ENCODE measurements at places on chromosomes 12 and 14. TPM values are rescaled to one million over a fixed set of nuclear protein-coding genes. Genes with fewer than 3 reads are reported as not detected.

DNA sequence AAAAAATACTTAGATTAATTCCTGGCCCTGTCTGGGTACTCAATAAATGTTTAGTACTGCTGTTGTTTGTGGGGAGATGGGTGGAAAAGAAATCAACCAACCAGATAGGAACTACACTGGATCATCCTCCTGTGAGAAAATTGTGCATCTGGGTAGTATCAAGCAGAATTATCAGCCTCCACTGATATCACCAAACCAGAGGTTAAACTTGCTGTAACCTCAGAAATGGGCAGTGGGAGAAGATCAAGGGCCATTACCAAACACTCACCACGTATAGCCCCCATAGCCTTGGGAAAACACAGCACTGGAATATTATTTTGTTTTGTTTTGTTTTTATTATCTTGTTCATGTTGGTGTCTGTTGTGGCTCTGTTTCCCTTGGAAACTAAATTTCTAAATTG is 19.7 kb downstream of the VEZT start:
- no peak for ATAC-seq

DNA sequence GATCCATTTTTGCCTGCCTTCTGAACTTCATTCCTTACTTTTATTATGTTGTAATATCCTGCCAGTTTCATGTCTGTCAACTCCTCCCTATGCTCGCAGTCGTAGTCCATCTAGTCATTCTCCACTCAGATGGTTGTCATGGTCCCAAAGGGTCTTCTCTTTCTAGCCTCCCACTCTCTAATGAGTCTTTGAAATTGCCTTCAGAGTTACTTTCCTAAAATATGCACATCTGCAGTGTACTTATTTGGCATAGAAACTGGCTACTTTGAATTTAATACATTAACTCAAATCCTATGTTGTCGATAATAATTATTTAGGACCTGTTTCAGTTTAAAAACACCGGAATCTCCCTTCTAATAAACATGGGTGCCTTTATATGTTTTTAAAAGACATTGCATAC is 101.0 kb downstream of the PDE3A start:
- no peak for ATAC-seq

DNA sequence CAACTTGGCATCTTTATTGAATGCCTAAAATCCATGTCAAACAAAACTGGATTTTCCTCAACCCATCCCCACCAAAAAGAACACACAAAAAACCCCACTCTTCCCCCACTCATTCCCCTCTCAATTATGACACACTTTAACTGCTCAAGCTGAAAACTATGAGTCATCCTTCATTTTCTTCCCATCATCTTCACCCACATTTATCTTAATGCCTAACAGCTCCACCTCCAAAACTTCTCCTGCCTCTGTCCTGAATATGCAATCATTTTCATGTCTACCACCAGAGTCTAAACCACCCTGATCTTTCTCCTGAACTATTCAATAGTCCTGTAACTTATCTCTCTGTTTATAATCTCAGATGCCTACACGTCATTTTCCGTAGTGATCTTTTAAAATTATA is 239.7 kb downstream of the BCAT1 start:
- no peak for ATAC-seq

DNA sequence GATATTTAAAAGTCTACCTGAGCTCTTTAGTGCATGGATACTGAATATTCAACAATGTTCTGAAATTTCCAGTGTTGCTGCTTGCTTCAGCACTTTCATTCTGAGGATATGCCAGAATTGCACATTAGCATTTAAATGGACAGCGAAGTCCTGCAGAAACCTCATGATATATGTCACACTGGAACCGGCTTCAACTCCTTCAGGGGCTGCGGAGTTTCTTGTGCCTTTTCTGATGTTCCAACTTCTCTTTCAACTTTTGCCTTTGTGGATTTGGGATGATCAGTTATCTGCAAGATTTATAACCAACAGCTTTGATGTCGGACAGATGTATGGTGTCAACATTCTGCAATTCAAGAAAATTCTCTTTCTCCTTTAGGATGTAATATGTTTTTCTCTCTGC is 142.5 kb upstream of the LMNTD1 start:
- peak; percentile 74 for ATAC-seq

- ATAC-seq = no peak
Measured at GRCh38 chr12:89883630-89884389, 175.2 kb upstream of the ATP2B1 start.

GRCh38 chr12:77754086-77754485 is 76.6 kb upstream of the NAV3 start:
- no peak for ATAC-seq

DNA sequence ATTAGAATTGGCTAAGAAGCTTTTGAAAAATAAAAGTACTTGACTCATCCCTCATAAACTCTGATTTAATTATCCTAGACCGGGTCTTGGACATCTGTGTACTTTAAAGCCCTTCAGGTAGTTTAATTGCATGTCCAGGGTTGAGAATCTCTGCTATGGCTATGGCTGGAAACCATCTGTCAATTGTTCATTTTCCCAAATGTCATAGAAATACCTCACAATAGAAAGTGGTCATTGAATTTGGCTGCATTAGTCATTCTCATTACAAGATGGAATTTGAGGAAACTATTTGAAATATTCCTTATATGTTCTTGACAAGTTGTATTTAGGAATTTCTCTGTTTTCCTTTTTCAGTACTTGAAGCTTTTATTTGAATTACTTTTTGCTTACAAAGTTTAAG is 111.3 kb downstream of the TSHR start:
- ATAC-seq = no peak

DNA sequence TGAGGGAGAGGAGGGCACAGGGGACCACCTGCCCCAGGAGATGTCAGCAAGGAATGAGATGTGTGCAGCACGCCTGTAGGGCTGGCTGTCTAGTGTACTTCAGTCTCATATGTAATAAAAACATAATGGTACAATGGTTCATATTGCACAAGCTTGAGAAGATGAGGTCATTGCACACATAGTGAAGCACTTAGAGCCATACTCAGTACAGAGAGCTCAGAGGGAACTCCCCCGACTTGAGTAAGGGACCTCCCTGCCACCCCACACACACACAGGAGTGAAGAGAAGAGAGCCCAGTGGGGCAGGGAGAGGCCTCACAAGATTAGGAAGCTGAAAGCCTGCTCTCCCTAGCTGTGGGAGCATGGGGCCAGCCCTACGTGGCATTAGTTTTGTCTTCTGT is 61.5 kb downstream of the SLC6A12 start:
- no peak for ATAC-seq

GRCh38 chr12:120546050-120546386 is 11.9 kb downstream of the RNF10 start:
- ATAC-seq = no peak

DNA sequence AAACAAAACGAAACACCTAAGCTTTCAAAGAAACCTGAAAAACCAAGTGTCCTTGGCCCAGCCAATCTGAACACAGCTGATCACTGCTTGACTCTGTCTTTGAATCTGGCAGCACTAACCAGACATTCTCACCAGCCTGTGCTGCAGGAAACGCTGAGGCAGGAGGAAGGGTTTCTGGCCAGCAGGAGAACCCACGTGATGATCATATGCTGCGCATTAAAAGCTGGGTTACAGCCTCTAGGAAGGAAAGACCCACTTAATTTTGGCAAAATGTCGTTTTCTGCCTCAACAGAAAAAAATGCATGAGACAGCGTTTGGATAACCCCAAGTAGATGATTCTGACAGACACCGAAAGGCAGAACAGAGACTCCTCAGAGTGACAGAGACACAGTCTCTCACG is 9.8 kb downstream of the APPL2 start:
- no peak for ATAC-seq

GRCh38 chr12:48966177-48966895 is 5.2 kb downstream of the WNT10B start:
- no peak for ATAC-seq

DNA sequence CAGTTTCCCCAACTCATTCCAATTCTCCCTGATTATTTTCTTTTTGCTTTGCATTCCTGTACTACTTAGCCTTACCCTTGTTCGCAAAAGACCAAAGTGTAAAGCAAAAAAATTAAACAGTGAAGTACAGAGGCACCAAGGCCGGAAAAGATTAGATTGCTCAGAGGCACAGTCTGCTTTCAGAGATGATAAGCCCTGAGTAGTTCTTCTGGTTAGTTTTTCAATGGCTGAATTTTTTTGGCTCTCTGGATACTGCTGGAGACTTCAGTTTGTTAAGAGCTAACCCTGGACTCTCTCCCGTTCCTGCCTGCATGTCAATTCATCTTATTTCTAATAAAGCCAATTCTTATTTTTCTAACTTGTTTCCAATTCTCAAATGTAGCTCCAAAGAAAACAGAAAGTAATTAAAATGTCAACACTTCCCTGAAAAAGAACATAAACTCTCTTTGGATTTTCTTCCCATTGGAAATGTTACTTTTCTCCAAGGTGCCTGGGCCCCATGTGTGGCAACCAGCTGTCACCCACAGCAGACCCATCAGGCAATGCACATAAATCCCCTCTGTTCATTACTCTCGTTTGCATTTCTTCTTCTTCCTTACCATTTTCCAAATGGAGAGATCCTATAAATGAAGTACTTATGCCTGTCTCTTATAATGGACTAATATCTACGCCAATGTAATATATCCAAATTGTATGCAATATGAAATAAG is 142.8 kb downstream of the BTG1 start:
- no peak for ATAC-seq

GRCh38 chr12:113835896-113836295 is 130.2 kb downstream of the RBM19 start:
- no peak for ATAC-seq

DNA sequence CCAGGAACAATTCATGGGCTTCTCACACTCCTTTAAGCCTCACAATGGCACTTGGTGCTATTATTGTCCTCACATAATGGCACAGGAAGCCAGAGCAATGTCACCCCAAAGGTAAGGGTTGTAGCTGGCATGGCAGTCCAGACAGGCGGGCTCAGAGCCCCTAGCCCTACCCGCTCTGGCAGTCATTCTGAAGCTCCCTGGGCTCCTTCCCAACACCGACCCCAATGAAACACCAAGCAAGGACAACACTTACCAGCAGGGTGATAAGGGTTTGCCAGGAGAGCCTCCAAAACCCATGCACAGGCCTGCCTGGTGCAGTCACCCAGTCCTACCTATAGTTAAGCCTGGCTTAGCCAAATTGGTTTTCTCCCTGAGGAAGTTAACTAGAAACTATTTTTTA is 30.8 kb downstream of the MAX start:
- no peak for ATAC-seq

- ATAC-seq = peak; percentile 98
Measured at GRCh38 chr12:55068416-55069010, 48.7 kb downstream of the NEUROD4 start.

- peak; percentile 8 for ATAC-seq
Measured at GRCh38 chr12:131929581-131930456, 743 bp downstream of the PUS1 start.

- ATAC-seq = no peak
Measured at GRCh38 chr12:117298648-117299225, 62.7 kb downstream of the NOS1 start.

- ATAC-seq = no peak
Measured at GRCh38 chr12:131407221-131408035, 303.5 kb upstream of the SFSWAP start.

GRCh38 chr12:98738002-98738401 is 92.9 kb downstream of the APAF1 start:
- ATAC-seq = no peak

DNA sequence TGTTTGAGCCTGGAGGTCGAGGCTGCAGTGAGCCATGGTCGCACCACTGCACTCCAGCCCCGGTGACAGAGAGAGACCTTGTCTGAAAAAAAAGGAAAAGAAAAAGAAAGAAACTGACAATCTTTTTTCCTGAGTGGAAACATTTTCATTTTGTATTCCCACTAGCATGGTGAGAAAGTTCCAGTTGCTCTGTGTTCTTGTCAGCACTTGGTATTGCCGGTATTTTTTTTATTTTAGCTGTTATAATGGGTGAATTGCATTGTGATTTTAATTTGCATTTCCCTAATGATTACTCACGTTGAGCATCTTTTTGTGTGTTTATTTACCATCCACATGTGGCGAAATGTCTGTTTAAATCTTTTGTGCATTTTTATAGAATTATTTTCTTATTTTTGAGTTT is 25.6 kb downstream of the GLT8D2 start:
- no peak for ATAC-seq

DNA sequence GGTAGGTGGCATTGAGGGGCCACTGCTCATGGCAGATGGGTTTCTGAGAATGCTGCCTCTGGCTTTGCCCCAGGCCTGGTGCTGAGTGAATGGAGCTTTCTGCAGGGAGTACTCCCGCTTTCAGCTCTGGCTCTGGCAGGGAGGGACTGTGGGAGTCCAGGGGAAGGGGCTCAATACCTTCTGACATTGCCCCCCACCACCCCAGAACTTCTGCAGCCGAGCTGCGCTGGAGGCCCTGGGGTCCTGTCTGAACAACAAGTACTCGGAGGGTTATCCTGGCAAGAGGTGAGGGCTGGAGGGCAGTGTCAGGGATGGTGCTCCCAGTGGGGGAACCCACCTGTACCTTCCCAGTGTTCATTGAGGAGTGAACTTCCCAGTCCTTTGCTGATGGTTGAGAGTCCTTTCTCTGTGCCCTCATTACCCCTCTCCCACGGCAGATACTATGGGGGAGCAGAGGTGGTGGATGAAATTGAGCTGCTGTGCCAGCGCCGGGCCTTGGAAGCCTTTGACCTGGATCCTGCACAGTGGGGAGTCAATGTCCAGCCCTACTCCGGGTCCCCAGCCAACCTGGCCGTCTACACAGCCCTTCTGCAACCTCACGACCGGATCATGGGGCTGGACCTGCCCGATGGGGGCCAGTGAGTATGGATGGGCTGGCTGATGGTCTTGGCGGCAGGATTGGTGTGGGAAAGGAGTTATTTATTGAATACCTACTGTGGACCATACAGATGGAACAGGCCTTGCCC is 1.9 kb downstream of the SHMT2 start:
- no peak for ATAC-seq

DNA sequence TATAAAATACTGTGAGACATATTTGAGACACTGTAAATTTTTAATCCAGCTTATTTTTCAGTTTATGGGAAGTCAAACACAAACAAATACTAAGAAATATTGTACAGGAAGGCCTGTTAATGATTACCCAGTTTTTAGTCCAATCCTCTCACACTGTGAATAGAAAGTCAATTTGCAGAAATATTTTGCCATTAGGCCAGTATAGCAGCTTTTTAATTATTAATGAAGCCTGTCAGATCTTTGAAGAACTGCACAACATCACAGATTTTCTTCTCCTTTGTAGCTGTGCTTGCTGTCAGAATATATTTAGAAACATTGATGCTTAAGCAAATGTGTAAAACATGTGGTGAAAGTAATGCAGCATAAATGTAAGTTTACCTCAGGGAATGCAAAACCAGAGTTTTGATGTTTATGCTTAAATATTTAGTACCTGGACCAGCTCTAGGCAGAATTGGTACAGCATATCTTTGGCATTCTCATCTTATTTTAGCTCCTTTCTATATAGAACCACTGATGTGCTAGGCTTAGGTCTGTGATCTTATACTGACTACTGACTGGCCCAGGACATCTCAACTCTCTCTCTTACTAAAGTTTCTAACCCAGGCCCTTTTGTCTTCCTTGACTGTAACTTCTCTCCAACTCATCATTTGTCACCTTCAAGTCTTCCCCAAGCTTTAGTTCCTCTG is 230.8 kb upstream of the NAV3 start:
- peak; percentile 34 for ATAC-seq

Gene A2M
- 0.86 TPM for total RNA-seq

Gene TMEM63C
- total RNA-seq = 0.49 TPM

Gene WASHC3
- 42.9 TPM for total RNA-seq

Gene CTSG
- 1.4 TPM for total RNA-seq

Gene B3GNT4
- 1.8 TPM for total RNA-seq

Gene TTC9
- total RNA-seq = 5.4 TPM

Gene NGB
- 0.54 TPM for total RNA-seq

Gene ERBB3
- total RNA-seq = 2.6 TPM

Gene KCNC2
- 0.63 TPM for total RNA-seq

Gene CISTR
- not detected for total RNA-seq

Gene SPTB
- 1.1 TPM for total RNA-seq

Data from motor neuron (in vitro differentiated cells).